ENCODE measurements at places on chromosomes 5 and 9. TPM values are rescaled to one million over a fixed set of nuclear protein-coding genes. Genes with fewer than 3 reads are reported as not detected.
A peak's percentile ranks its signal among the peaks of the same experiment; 100 is the strongest.

Gene ADRA1B
- 0.36 TPM for total RNA-seq

Gene PSIP1
- total RNA-seq = 30.0 TPM

Gene DDX31
- 18.6 TPM for total RNA-seq

Gene JAKMIP2
- total RNA-seq = 0.45 TPM

Gene GABRA6
- not detected for total RNA-seq

Gene NDUFS6
- total RNA-seq = 38.9 TPM

Gene GPX3
- 389 TPM for total RNA-seq

Gene LHFPL2
- total RNA-seq = 11.0 TPM

- H3K4me1 ChIP-seq = peaks cover 39% of the 10 kb centered on the region
- H3K27ac ChIP-seq = no peak overlapping the region
These were observed 61.7 kb downstream of the HMCN2 start for GRCh38 chr9:130327070-130327780.

DNA sequence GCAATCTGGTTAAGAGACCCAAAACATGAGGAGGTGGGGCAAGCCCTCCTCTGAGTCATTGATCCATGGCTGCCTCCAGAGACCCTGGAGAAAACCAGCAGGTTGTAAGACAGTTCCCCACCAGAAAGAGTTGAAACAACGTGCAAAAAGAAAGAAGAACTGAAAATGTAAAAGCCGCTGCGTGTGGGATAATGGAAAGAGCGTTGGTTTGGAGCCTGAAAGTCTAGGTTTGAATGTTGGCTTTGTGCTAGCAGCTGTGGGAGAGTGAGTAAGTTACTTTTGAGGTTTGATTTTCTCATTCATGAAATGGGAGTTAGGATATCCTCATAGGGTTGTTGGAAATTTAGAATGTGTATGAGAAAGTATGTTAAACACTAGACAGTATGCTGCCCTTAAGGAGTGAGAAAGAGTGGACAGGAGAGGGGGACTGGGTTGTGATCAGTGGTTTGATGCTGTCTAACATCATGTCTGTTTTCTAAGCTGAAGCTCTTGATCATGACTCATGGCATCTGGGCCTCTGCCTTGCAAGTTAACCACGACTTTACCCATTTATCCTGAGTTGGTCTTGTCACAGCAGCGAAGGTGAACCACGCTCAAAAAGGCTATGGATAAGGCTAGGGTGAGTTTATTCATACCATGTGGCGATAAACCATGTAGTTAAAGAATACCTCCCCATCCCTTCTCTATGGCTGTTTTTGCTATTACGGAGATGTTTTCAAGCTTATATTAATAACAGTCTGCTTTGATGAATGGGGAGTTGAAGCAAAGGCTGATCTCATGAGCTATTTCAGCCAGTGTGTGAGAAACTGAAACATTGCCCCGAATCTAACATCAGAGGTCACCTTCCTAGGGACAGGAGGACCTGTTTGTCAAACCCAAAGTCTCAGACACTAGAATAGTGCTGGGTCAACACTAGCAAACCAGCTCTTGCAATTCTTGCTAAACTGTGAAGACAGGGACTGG, 41.3 kb downstream of the ZNF366 start:
- no peak overlapping the region for H3K4me3 ChIP-seq
- DNase-seq = no peak
- H3K36me3 ChIP-seq = no peaks in the 10 kb centered on the region
- H3K27ac ChIP-seq = no peak overlapping the region

DNA sequence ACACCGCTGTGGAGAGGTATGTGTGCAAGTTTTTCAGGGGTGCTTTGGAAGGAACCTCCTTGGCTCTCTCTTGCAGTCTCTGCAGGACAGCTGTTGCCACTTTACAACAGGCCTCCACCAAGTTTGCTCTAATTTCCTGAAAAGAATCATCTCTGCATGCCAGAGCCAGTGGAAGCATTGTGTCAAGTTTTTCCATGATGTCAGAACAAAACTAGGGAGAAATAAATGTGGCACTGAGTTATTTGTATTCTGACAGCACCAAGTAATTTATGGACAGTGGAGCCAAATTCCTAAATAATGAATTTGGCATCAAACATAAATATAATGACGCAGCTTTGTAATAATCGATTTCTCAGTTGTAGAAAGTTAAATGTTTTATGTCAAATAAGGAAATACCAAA, 146.9 kb downstream of the KIAA0825 start:
- no peak overlapping the region for H3K4me3 ChIP-seq
- DNase-seq = no peak
- H3K27ac ChIP-seq = no peak overlapping the region

DNA sequence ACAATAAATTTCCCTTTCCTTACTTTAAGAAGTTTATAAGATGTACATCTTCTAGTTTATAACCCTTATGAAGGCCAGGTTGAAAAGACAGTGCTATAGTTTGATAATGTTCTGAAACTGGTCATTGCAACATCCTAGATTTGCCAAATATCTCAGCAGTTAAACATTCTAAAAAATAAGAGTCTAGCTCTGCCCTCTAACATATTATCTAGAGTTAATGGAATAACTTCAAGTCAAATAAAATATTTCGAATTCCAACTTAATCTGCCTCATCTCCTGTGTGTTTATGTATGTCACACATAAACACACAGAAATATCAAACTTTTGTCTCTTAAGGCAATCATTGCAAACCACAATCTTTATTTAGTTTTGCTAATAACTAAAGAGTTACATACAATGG, 796.6 kb downstream of the TLE1 start:
- no peak overlapping the region for H3K4me3 ChIP-seq
- no peaks in the 10 kb centered on the region for H3K36me3 ChIP-seq
- DNase-seq = no peak
- no peak overlapping the region for H3K27ac ChIP-seq
- no peaks in the 10 kb centered on the region for H3K4me1 ChIP-seq

- H3K27me3 ChIP-seq = peaks cover 18% of the 10 kb centered on the region
- no peaks in the 10 kb centered on the region for H3K36me3 ChIP-seq
- peaks cover 5% of the 10 kb centered on the region for H3K4me1 ChIP-seq
- H3K27ac ChIP-seq = no peak overlapping the region
- DNase-seq = peak; percentile 50
These were observed 11.8 kb upstream of the COL5A1 start for GRCh38 chr9:134629586-134630392.

GRCh38 chr9:18706648-18707047, 232.7 kb downstream of the ADAMTSL1 start:
- H3K4me1 ChIP-seq = peaks cover 21% of the 10 kb centered on the region
- no peak for DNase-seq
- H3K27ac ChIP-seq = no peak overlapping the region
- H3K36me3 ChIP-seq = no peaks in the 10 kb centered on the region
- no peaks in the 10 kb centered on the region for H3K27me3 ChIP-seq
- no peak overlapping the region for H3K4me3 ChIP-seq

GRCh38 chr9:38350529-38350928, 42.0 kb upstream of the ALDH1B1 start:
- no peaks in the 10 kb centered on the region for H3K36me3 ChIP-seq
- peak; percentile 11 for DNase-seq
- H3K4me1 ChIP-seq = no peaks in the 10 kb centered on the region
- H3K27ac ChIP-seq = no peak overlapping the region
- no peak overlapping the region for H3K4me3 ChIP-seq

DNA sequence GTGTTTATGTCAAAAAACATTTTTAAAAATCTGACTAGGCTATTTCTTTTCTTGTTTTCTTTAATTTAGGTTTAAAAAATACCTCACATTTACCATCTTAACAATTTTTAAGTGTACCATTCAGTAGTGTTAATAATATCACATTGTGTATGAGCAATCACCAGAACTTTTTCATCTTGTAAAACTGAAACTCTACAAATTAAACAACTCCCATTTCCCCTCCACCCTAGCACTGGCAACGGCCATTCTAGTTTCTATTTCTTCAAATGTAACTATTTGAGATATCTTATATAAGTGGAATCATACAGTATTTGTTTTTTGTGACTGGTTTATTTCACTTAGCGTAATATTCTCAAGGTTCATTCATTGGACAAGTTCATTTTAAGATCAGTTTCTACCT, 27.7 kb downstream of the PLCXD3 start:
- no peak for DNase-seq
- no peak overlapping the region for H3K27ac ChIP-seq
- no peaks in the 10 kb centered on the region for H3K27me3 ChIP-seq
- H3K36me3 ChIP-seq = no peaks in the 10 kb centered on the region
- H3K4me3 ChIP-seq = no peak overlapping the region

- no peak overlapping the region for H3K4me3 ChIP-seq
- H3K27ac ChIP-seq = no peak overlapping the region
- no peak for DNase-seq
- H3K36me3 ChIP-seq = no peaks in the 10 kb centered on the region
These were observed 53.4 kb downstream of the OR2K2 start for GRCh38 chr9:111276431-111277128.

GRCh38 chr5:180194410-180195345, 14.3 kb downstream of the RASGEF1C start:
- no peak overlapping the region for H3K4me3 ChIP-seq
- H3K4me1 ChIP-seq = no peaks in the 10 kb centered on the region
- DNase-seq = peak; percentile 30

GRCh38 chr5:55921617-55922016, 70.5 kb downstream of the IL31RA start:
- no peak for DNase-seq
- H3K27me3 ChIP-seq = no peaks in the 10 kb centered on the region
- H3K4me1 ChIP-seq = no peaks in the 10 kb centered on the region

GRCh38 chr5:30368064-30368463, 825.4 kb upstream of the CDH6 start:
- H3K27me3 ChIP-seq = no peaks in the 10 kb centered on the region
- no peak overlapping the region for H3K27ac ChIP-seq
- H3K36me3 ChIP-seq = no peaks in the 10 kb centered on the region

DNA sequence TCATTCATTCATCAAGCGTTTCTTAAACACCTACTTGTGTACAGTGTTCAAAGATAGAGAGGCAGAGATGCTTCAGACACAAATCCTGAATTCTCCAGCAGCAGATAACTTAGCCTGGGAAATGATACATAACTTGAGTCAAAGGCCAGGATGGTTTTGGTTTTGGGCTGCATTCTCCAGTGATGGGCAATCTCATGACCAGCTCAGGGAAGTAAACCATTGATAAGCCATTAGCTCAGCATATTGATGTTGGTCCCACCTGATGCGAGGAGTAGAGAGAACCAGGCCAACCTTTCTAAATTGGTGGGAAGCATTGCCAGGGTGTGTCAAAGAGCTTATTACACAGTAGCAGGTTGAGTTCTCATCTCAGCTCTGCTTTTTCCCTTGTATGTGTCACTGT, 53.0 kb downstream of the SH3RF2 start:
- peaks cover 1% of the 10 kb centered on the region for H3K4me1 ChIP-seq
- H3K27ac ChIP-seq = no peak overlapping the region
- DNase-seq = no peak
- H3K4me3 ChIP-seq = no peak overlapping the region

DNA sequence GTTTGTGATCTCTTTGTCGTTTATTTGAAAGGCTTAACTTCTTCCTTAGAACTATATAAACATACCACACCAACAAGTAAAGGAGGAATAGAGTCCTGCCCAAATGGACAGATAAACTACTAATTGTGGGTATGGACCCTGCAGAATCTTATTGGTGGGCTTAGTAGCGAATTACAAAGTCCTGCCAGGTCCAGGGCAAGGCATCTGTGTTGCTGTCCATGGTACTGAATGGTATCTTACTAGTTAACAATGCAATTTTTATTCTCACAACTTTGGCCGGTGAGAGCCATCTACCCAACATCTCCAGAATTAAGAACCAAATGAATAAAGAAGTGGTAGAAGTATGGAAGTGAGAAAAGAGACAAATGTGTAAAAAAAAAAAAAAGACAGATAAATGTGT, 1782.4 kb upstream of the WWC1 start:
- no peak for DNase-seq
- H3K4me3 ChIP-seq = no peak overlapping the region
- H3K27ac ChIP-seq = no peak overlapping the region
- H3K4me1 ChIP-seq = no peaks in the 10 kb centered on the region

DNA sequence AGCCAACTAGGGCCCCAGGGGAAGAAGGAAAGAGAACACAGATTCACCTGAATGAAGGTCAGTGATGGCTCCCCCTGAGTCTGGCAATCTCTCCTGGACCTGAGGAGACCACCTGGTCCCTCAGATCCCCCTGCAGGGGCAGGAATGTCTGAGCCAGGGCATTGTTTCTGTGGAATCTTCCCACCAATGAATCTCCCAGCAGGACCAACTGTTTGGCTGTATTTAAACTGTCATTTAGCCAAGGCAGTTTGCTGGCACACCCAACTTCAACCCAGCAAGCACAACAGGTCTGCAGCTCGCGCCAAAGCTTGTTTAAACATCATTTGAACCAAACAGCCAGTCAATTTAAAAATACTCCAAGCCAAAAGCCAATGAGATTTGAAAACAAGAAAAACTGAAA, 92.6 kb downstream of the SH3TC2 start:
- no peaks in the 10 kb centered on the region for H3K36me3 ChIP-seq
- H3K27ac ChIP-seq = peak overlapping the region; percentile 92
- no peaks in the 10 kb centered on the region for H3K27me3 ChIP-seq
- DNase-seq = no peak
- H3K4me1 ChIP-seq = peaks cover 96% of the 10 kb centered on the region

GRCh38 chr5:124468671-124469411, 277.6 kb downstream of the ZNF608 start:
- H3K4me1 ChIP-seq = no peaks in the 10 kb centered on the region
- H3K27ac ChIP-seq = no peak overlapping the region
- no peak for DNase-seq
- no peak overlapping the region for H3K4me3 ChIP-seq

- no peaks in the 10 kb centered on the region for H3K36me3 ChIP-seq
- peak overlapping the region; percentile 100 for H3K27ac ChIP-seq
- no peak for DNase-seq
- H3K4me1 ChIP-seq = peaks cover 34% of the 10 kb centered on the region
- no peaks in the 10 kb centered on the region for H3K27me3 ChIP-seq
These were observed 1.2 kb upstream of the GPBP1 start for GRCh38 chr5:57172466-57173318.

DNA sequence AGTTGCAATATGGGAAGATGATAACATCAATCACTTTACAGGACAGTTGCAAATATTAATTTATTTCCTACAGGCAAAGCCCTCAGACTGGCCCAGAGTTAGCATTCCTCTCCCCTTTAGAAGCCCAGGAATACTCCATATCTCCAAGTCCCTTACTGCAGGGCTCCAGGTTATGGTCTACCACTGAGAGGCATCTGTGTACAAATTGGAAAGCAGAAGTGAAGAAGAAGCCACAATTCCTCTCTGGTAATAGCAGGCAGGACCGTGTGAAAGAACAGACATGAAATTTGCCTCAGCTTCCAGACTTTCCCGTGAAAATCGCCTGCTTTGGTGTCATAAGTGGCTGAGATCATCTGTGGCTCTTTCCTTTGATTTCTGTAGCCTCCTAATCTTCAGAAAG, 289.6 kb downstream of the GLIS3 start:
- no peak for DNase-seq
- H3K36me3 ChIP-seq = no peaks in the 10 kb centered on the region
- no peaks in the 10 kb centered on the region for H3K4me1 ChIP-seq
- H3K27ac ChIP-seq = no peak overlapping the region

DNA sequence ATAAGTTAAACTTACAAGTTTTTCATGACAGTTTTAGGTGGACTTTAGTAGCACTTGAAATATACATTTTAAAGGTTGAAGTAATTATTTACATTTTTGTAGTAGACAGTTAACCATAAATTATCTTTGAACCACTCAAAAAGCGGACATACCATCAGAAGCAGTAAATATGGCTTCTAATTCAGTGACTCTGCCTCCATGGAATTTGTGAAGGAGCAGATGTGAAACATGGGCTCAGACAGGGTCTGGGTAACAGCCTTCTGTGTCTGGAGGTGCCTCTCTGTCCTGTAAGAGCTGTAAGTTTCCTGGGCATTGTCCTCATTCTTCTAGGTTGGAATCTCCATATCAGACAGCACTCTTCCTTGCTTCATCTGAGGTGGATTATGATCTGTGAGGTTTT, 12.4 kb downstream of the RLN2 start:
- no peak for DNase-seq
- no peaks in the 10 kb centered on the region for H3K4me1 ChIP-seq
- H3K27me3 ChIP-seq = peaks cover 4% of the 10 kb centered on the region
- H3K27ac ChIP-seq = no peak overlapping the region
- H3K36me3 ChIP-seq = no peaks in the 10 kb centered on the region
